ENCODE measurements at places on chromosomes 6 and 20.

DNA sequence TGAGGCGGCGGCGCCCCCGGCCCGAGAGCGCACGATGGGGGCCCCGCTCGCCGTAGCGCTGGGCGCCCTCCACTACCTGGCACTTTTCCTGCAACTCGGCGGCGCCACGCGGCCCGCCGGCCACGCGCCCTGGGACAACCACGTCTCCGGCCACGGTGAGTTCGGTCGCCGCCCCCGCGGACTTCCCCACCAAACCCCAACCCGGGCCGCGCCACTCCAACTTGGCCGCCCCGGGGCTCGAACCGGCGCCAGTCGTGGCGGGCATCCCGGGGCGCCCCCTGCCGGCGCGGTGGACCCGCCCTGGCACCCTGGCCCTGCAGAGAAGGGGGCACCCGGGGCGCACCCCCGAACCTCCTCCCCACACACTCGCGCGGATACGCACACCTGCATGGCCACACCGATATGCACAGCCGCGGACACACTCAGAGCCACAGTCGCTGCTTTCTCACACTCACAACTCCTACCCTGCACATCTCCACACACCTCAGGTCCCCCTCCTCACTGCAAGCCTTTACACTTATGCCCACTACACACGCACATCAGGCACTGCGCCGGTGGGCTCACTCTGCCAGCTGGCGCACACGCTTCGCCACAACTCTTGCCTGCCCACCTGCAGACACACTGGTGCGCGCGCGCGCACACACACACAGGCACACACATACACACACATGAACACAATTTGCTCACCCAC, 535 bp downstream of the VSTM2L start:
- DNase-seq = no peak

- no peak for DNase-seq
These were observed 20.3 kb downstream of the CCDC170 start for GRCh38 chr6:151514000-151514730.

GRCh38 chr20:57662456-57663240, 42.4 kb upstream of the ZBP1 start:
- no peak for DNase-seq

- no peak for DNase-seq
These were observed 39.6 kb upstream of the GTSF1L start for GRCh38 chr20:43766385-43766784.

DNA sequence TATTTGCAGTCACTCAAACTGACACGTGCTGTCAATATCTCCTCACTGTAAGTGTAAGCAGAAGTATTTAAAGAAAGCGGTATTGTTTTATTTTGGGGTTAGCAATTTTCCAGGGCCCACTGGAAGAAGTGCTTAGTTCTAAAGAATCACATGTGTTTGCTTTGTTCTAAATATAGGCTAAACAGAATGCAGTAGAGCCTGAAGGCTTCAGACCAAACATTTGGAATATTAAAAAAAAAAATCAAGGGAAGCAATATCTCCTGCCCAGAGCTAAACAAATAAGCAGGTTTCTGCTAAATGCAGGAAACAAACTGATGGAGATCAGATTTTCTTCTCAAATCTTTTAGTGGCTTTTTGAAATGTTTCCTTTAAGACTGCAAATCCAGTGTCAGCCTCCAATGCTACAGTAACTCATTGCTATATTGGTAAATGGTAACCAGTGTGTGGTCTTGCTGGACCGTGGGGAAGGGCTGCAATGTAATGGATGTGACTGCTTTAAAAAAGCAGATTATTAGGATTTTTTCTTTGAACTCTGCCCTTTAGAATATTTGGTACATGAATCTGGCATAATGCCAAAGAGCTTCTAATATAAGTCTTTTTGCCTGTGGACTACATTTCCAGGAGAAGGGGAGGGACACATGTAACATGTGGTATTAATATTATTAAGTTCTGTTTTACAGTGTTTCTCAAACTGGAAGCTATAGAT, 317.1 kb upstream of the FERMT1 start:
- DNase-seq = no peak

Measured in GDM1 (cell line).